ENCODE measurements at places on chromosomes 1 and 21.

DNA sequence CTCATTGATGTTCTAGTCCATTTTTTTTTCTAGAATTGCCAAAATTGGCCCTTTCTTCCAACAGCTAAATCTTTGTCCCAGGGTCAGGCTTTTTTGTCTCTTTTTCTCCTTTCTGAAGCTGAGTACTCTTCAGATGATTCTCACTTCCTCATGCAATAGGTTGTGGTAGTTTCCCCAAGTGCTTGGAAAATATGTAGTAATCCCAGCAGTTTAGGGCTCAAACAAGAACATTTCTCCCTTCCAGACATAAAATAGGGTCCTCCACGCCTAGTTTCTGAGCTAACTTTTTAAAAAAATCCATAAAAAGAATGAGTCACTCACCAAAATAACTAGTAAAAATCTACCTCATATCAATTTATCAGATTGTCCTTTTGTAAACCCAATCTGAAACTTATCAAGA is 10.0 kb upstream of the MCOLN3 start:
- DNase-seq: no peak

- DNase-seq: no peak
Observed at GRCh38 chr1:162951553-162952315, 90.8 kb upstream of the CCDC190 start.

DNA sequence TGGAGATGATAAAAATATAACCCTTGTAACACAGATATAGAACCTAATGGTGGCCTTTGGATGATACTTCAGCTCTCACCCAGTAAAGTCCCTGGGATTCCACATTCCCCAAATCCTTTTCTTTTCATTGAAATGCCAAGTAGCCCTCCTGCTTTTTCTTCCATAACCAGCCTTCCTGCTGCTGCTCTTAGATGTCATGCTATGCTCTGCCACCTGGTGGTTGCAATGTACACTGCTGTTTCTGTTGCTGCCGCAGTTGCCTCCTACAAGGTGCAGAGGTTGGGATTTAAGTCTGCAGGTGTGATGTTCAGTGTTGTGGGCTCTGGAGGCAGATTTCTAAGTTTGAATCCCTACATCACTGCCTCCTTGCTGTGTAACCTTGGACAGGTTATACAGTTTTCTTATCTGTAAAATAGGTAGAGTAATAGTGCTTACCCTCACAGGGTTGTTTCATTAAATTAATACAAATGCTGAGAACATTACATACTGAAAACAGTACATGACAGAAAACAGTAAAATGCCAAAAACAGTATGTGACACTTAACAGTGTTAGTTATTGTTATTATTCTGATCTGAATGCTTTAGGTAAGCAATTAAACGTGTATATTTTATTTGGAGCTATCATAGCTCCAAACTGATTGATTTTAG is 64.3 kb downstream of the CAMSAP2 start:
- peak; percentile 33 for DNase-seq

- no peak for DNase-seq
Observed at GRCh38 chr1:171037626-171038025, 53.1 kb upstream of the FMO3 start.

DNA sequence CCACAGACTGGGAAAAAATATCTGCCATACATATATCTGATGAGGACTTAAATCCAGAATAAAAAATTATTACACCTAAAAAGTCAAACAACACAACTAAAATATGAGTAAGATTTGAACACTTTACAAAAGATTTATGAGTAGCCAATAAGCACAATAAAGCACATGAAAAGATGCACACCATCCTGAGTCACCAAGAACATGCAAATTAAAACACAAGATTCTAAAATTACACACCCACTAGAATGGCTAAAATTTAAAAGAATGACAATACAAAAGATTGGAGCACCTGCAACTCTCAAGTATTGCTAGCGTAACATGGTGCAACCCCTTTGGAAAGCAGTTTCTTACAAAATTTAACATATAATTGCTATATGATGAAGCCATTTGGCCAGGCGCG is 30.9 kb downstream of the DENND2C start:
- no peak for DNase-seq

GRCh38 chr1:101130673-101131072 is 105.1 kb upstream of the DPH5 start:
- no peak for DNase-seq

DNA sequence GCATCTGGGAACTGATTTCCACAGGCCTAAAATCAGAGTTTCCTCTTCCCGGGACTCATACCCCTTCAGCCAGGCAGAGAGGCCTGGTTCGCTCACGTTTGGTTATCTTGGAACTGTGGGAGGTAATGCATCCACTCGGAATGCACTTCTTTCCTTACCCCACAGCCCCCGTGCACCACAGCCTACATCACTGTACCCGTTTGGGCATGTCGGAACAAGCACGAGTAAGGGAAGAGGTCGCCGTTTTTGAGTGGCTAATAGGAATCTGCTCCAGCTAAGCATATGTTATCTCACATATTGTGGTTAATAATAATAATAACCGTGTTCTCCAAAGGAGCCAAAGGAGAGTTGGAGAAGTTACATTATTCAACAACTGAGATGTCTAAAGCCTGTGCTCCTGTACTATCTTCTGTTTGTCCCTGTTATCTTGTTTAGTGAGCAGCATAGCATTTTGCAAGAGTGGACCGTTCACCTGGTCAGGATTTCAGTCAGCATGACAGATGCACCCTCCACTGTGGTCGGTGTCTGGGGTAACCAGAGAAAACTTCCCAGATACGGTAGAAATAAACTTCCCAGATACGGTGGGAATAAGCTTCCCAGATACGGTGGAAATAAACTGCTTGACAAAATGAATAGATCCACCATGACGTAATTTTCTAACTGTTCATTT is 198.6 kb downstream of the SDCCAG8 start:
- no peak for DNase-seq

DNA sequence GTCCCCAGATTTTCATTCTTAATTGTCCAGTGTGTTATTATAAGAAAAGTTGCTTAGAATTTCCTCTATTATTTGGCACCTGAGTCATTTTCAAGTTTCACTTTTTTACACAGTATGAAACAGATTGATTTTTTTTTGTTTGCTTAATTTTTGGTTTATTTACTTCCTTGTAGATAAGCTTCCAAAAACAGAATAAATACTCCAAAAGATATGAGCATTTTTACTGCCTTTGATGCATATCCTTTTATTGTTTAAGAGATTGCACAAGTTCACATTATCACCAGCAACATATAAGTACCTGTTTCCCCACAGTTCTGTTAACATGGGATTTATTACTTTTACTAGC is 36.3 kb upstream of the AHCYL1 start:
- no peak for DNase-seq

DNA sequence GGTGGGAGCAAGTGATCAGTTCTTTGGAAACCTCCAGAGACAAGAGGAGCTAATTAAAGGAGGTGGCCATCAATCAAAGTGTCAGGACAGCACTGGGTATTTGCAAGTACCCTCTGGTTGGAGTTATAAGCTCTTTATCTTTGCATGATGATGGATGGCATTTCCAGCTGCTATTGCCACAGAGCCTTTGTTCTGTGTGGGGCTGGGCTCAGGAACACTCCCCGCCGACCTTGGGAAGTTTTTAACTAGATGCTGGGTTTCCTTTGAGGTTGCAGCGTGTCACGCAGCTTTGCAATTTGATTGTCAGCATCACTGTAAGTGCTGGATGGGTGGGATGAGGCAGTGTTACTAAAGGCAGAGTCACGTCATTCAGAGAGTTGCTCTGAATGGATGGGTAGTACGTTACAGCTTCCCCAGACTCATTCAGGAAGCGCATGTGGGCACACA is 68.9 kb downstream of the CNIH3 start:
- DNase-seq: no peak

- DNase-seq: no peak
Observed at GRCh38 chr21:28427394-28428022, 565.2 kb downstream of the LTN1 start.

GRCh38 chr1:53087332-53088285 is 25.6 kb downstream of the PODN start:
- DNase-seq: no peak

DNA sequence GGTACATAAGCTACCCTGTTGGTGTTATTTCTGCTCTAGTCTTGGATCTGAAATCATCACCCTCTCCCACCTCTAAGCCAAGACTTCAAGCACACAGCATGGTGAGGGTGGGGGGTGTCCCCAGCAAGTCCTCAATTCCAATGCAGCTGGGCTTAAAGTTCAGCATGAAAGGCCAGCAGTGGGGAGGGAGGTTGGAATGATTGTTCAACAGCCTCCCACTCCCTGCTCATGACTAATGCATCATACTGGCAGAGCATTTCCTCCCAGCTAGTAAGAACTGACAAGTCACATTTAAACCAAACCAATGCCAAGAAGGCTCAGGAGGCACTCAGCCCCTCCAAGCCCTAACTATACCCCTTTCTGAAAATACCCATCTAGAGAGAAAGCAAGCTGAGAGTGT is 50.1 kb downstream of the TIAM1 start:
- no peak for DNase-seq

DNA sequence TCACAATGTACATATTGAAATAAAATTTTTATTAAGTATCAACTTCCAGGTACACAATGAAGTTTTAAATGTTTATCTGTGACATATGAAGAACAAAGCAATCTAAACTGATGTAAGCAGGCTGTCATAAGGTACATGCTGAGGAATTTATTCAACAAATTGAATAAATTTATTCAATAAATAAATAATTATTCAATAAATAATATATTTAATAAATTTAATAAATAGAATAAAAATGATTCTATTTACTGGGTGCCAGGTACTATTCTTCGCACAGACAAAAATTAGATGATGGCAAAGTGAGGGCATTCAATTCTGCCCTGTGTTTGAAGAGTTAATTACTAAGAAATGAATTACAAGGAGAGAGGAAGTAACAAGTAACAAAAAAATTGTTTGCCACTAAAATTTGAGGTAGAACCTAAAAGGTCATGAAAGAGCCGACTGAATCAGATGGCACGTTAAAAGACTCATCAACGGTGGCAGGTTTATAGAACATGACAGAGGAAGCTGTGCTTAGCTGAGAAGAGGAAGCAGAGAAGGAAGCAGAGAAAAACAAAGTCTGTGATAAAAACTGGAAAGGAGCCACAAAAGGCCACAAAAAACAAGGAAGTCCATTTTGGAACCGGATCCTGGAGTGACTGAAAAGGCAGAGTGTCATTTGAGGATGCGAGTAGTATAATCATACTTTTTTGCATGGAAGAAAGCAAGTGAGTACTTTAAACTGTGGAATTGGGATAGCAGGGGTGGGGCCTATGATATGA is 2.2 kb upstream of the USP24 start:
- no peak for DNase-seq

- no peak for DNase-seq
Observed at GRCh38 chr1:100400404-100400803, 48.1 kb downstream of the CDC14A start.

- no peak for DNase-seq
Observed at GRCh38 chr1:33736496-33736895, 127.4 kb upstream of the HMGB4 start.

DNA sequence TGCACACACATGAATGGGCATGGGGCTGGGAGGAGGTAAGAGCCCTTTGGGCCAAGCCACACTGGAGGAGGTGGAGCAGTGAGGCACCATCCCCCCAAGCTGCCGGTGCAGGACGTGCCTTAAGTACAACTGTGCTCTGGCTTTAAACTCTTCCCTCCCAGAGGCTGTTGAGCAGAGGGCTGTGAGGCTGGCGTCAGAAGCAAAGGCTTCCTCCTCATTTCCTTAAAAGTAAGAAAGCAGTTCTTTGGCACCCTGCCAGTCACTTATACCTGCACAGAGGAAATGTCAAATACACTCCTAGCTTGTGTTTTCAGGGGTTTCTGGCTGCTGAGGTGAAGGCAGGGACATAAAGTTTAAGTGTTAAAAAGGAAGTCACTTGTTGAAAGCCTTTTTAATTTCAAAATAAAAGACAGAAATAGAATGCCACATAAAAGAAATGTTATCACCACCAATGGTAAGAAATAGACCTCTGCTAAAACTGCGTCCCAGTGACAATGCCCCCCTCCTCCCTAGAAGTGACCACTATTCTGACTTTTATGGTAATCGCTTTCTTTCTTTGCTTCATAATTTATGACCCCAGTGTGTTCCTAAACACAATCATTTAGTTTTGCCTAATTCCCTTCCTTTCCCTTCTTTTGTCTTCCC is 33.0 kb downstream of the LAMC2 start:
- DNase-seq: peak; percentile 64

DNA sequence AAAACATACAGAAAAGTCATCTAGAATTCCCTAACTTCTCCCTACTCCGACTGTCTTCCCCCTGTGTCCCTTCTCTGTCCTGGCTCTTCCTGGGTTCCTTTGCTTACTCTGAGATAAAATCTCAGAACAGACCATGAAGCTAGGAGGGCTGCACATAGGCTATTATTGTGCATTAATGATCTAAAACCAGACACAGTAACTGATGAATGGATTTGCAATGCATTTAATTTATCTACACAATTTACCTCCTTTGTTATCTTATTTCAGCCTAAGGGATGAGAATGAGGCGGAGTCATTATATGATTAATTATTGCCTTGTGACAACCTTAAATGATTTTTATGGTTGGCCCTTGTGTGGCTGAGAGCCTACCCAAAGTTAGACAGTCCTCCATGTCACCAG is 14.5 kb downstream of the RHOU start:
- DNase-seq: no peak

GRCh38 chr1:171221665-171222591 is 26.4 kb upstream of the FMO1 start:
- DNase-seq: no peak

DNA sequence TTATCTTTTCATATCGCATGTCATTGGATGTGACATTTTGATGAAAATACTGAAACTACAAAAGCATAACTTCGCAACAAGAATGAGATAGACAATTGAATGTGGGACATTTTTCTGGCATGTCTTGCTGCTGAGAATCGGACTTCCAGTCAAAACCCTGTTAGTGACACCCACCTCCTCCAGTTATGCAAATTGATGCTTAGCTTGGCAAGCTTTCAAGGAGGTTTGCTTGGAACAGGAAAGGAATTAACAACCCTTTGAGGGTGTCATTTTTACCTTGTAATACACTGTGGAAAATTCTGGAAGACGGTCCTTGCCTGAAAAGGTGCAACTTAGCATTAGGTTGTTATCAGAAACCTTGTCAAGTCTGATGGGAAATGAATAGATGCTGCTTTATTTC is 38.8 kb upstream of the FAM3B start:
- DNase-seq: no peak

GRCh38 chr1:46519209-46519608 is 29.6 kb downstream of the DMBX1 start:
- DNase-seq: no peak

DNA sequence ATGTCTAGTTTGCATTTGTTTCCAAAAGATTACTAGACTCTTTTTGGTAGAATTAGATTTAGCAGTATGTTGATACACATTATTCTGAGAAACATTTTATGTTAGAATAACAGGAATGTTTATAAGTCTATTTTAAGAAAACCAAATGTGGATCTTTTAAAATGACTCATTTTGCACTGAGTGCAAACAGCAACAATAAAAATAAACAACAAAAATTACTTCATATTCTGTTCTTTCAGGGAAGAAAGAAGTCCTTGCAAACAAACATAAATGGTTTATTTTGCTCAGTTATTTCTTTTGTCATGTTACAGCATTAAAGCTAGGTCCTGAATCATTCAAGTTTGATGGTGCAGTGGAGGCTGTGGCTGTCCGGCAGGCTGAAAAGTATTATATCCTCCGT is 106.8 kb upstream of the TENT5C start:
- no peak for DNase-seq

Data from urinary bladder (tissue), 4 donors.